ENCODE measurements at places on chromosomes 4 and X. TPM values are rescaled to one million over a fixed set of nuclear protein-coding genes. Genes with fewer than 3 reads are reported as not detected.

GRCh38 chr4:137378393-137378792, 153.9 kb downstream of the PCDH18 start:
- DNase-seq: no peak

- no peak for DNase-seq
Observed at GRCh38 chrX:112008724-112009123, 73.9 kb downstream of the TRPC5 start.

Gene ADH1A
- not detected for total RNA-seq

Gene FAM193A
- 47.8 TPM for total RNA-seq

Gene MUC7
- total RNA-seq: not detected

DNA sequence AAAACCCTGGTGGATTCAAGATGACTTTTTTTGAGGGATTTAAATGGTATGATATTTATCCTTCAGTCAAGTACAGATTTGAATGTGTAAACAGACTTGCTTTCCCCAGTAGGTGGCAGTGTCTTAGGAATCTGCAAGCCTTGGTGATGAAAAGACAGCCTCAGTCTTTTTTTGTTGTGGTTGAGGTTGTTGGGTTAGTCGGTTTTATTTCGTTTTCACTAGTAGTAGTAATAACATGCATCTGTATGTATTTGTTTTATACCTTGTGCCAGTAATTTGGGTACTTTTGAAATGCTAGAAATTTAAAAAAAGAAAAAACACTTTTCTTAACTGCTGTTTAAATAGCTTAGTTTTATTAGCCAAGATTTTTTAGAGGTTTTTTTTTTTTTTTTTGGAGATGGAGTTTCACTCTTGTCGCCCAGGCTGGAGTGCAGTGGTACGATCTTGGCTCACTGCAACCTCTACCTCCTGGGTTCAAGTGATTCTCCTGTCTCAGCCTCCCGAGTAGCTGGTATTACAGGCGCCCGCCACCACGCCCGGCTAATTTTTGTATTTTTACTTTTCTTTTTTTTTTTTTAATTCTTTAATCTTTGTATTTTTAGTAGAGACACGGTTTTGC, 39.2 kb downstream of the COPS4 start:
- DNase-seq: peak; percentile 84

GRCh38 chr4:132026166-132026565, 1122.9 kb upstream of the PCDH10 start:
- no peak for DNase-seq

- no peak for DNase-seq
Observed at GRCh38 chr4:26179316-26179760, 141.5 kb upstream of the RBPJ start.

Gene RTL5
- total RNA-seq: 7.8 TPM

Gene RGN
- total RNA-seq: not detected

DNA sequence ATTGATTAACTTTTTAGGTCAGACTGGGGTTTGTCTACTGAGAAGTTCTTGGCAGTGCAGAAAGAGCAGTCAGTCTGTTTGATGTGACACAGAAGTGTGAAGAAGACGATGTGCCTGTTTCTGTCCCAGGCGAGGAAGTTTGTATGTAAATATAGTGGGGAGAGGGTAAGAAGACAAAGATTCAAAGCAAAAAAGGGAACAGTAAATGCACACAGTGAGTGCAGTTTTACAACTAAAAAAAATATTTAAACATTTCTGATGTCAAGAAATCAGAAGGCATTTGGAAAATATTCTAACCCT, 264.9 kb downstream of the RAPGEF2 start:
- DNase-seq: no peak

- DNase-seq: no peak
Observed at GRCh38 chrX:106615041-106615440, 3.3 kb downstream of the RADX start.

- peak; percentile 33 for DNase-seq
Observed at GRCh38 chr4:183430317-183430993, 14.0 kb upstream of the CDKN2AIP start.

DNA sequence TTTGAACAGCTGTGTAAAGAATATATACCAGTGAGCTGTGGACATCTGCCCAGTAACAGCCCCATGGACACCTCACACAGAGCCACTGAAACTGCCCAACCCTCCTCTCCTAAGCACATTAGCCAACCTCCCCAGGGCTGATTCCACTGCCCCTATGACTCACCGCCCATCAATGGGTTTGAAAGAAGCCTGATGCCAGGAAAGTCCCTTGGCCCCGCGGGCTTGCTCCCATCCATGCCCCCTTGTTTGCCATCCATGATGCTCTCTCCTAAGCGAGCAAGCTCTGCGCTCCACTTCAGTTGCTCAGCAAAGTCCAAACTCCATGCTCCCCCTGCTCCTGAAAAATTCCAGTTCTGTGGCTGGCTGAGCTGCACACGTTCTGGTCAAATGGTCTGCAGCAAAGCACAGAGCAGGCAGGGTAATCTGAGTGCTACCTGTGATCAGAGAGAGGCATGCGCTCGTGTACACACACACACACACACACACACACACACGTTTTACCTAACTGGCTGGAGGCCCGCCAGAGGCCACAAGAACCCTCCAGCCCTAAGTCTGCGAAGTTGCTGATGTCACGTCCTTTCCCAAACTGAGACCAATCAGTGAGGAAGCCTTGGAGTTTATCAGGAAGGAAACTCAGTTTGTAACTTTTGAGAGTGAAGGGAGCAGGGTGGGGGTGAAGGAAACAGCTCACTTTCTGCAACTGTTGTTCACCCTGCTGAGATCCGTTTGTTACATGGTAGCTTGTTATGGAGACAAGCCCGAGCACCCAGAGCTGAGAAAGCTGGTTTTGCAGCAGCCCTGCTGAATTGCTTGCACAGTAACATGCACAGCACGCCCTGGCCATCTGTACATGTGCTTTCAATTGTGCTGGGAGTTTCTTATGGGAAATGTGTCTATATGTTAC, at the start of gene ASB9:
TSS of gene ASB9 (minus strand) at position 466 of the 904 bp plus-strand sequence. CDS start at position 257, 209 bp downstream.
- peak; percentile 16 for DNase-seq
